ENCODE measurements at places on chromosomes 7 and 10.

- DNase-seq = no peak
Observed at GRCh38 chr7:73442903-73443500, 9.4 kb downstream of the FZD9 start.

DNA sequence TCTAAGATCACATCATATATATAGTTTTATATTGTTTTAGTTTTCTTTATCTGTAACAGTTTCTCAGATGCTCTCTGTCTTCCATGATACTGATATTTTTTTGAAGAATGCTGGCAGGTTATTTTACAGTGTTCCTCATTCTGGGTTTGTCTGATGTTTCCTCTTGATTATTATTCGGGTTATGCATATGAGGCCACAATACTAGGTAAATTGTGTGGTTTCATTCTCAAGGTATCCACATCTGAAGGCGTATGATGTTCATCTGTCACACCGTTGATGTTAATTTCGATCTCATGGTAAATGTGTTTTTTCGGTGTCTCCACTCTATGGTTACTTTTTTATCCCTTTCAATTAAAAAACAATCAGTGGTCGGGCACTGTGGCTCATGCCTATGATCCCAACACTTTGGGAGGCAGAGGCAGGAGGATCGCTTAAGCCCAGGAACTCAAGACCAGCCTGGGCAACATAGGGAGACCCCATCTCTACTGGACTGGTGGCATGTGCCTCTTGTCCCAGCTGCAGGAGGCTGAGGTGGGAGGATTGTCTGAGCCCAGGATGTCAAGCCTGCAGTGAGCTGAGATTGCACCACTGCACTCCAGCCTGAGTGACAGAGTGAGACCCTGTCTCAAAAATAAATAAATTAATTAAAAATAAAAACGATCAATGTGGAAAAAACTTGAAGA, 108.9 kb downstream of the TPST1 start:
- DNase-seq = no peak

- no peak for DNase-seq
Observed at GRCh38 chr7:79304711-79305110, 148.8 kb downstream of the MAGI2 start.

- DNase-seq = no peak
Observed at GRCh38 chr10:113518415-113518814, 34.4 kb upstream of the HABP2 start.

DNA sequence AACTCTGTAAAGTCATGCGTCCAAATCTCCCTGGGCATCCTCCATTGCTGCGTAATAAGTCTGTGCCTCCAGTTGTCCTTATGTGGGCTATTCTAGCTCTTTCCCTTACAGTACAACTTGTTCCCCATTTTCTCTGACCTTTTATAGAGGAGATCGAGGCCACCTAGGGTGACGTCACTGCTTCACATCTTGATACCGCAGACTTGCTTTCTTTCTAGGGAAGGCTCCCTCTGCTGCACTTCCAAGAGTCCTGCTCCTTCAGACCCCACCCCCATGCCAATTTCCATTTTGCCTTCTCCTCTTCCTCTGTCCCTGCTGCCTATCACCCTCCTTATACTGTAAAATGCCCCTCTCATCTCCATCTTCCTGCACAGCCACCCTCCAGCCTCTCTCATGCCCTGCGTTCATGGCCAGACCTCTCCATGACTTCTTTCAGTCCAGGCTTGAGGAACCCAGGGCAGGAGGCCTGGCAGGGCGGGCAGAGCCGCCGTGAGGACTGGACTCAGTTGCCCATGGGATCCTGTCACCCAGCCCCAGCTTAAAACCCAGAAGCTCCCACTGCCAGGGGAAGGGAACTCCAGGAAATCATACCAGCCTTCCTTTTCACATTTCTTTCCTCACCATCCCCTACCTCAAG, 57.5 kb downstream of the CAMK1D start:
- DNase-seq = no peak

DNA sequence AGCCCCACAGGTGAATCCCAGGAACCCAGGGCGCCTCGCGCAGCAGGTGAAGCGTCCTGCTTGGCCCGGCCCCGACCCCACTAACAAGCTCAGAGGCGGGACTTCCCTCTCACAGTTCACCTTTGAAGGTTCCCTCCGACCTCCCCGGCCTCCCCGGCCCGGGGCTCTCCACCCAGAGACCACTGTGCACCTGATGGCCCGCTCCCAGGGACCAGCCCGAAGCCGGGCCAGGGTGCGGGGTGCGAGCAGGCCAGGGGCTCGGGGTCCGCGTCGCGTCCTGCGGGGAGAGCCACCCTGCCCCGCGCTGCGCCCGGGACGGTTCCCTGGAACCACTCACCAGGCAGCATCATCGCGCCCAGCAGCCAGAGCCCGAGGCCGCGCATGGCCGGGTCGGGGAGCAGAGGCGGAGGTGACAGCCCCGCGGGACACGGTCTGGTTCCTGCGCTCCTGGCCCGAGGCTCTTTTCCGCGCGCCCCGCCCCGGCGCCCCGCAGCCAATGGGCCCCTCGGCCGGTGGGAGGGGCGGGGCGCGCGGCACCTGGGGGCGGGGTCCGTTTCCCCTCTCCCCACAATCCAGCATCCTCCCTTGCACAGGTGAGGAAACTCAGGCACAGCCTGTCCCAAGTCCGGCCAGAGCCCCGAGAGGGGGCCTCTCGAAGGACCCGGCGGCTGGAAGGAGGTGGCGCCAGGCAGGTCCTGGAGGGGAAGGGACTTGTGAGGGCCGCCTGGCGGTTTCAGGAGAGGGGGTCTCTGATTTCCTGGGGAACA, at the start of gene ADAM8:
Gene ADAM8 (minus strand): TSS at position 434 of the 767 bp plus-strand sequence. CDS start 51 bp downstream, at position 383.
- no peak for DNase-seq

DNA sequence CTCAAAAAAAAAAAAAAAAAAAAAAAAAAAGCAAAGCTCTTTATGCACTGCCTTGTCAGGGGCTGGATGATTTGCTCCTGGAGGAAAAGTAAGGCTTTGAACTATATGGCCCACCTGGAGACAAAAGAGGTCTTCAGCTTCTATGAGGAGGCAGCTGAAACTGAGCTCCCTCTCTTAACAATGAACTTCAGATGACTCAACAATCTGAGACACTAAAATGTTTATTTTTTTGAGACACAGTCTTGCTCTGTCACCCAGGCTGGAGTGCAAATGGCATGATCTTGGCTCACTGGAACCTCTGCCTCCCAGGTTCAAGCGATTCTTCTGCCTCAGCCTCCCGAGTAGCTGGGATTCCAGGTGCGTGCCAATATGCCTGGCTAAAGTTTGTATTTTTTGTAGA, 36.7 kb downstream of the RAB19 start:
- DNase-seq = no peak

DNA sequence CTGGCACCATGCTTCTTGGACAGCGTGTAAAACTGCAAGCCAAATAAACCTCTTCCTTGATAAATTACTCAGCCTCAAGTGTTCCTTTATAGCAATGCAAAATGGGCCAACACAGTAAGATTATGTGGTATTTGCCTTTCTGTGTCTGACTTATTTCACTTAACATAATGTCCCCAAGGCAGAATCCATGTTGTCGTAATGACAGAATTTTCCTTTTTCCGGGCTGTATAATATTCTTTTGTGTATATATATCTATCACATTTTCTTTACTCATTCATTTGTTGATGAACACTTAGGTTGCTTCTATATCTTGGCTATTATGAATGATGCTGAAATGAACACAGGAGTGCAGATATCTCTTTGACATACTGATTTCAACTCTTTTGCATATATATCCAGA, 209.1 kb upstream of the PTER start:
- DNase-seq = no peak

GRCh38 chr7:157483971-157484410, 147.2 kb downstream of the DNAJB6 start:
- no peak for DNase-seq

DNA sequence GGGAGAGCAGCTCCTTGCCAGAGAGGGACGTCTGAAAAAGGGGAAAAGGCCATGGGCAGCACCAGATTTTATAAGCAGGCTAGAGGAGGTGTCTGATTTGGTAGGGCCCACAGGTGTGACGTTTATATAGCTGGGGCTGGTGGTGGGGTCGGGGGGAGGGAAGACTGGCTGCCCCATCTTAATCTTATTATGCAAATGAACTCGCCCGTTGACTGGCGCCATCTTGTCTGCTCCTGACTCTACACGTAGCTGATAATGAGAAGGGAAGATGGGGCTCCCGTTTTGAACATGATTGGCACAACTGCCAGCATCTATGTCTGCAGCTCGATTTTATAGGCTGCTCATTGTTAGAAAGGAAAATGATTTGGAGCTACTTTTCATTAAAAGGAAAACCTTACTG, 28.6 kb upstream of the CADPS2 start:
- DNase-seq = no peak
